RPMI7951 (cell line): ENCODE measurements at places on chromosomes 16 and 17.

DNA sequence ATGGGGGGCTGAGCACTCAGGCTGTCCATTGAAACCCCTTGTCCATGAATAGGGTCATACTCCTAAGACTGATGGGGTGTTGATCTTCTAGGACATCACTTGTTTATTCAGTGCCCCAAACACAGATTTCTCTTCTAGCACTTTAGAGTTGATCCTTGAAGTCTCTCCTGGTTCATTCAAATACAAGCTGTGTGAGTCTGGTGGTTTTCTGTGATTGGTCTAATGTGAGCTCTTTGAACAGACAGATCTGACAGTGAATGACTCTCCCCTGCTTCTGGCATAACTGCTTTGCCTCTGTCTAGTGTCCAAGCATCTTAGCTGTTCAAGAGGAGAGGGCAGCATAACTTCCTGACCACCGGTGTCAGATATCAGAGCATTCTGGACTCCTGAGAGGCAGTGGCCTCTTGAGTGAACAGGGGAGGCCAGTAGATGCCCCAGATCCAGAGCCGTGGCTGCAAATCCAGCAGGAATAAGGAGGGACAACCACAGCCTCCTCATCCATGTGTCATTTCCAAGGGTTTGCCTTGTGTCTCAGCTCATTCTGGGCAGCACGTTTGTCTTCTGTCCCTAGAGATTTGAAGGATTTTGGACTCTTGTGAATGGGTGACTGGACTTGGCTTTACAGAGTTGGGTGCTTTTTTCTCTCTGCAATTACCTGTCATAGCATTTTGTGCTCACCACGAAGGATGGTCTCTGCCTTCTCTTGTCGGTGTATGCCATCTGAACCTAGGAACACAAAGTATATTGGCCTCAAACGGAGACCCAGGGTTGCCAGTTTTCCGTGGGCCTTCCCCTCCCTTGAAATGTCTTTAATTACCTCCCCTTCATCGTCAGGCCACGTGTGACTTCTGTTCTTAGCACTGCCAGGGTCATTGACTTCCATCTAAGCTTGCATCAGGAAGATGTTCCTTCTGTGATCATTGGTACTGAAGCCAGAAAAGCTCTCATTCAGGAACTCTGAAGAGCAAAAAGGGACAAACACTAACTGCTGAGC is 13.9 kb upstream of the CLEC18C start:
- no peak for DNase-seq

DNA sequence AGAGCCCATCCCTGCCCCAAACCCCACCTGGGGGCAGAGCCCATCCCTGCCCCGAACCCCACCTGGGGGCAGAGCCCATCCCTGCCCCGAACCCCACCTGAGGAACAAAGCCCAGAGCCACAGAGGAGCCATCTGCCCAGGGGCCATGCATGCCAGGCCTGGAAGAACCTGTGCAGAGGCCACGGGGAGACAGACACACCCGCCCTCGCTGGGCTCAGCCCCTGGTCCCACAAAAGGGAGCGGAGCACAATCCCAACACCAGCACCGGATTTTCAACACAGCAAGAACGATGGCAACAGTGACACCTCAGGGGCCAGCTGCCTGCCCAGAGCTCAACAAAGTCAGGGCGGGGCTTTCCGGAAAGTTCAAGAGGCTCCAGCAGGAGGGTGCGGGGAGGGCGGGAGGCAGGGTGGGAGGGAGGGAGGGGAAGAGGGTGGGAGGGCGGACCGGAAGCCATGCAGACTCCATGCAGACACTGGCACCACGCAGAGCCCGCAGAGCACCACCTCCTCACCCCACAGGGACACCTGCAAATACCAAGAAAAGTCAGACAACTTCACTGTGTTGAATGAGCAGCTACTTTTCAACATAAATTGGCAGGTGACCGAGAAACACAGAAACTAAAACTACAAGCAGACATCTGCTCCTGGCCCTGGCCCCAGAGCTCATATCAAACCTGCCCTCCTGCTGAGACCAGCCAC is 27.9 kb upstream of the C16orf95 start:
- no peak for DNase-seq

GRCh38 chr16:87550495-87550961 is 51.8 kb upstream of the JPH3 start:
- no peak for DNase-seq

GRCh38 chr16:87541147-87541871 is 48.5 kb upstream of the ZCCHC14 start:
- no peak for DNase-seq

DNA sequence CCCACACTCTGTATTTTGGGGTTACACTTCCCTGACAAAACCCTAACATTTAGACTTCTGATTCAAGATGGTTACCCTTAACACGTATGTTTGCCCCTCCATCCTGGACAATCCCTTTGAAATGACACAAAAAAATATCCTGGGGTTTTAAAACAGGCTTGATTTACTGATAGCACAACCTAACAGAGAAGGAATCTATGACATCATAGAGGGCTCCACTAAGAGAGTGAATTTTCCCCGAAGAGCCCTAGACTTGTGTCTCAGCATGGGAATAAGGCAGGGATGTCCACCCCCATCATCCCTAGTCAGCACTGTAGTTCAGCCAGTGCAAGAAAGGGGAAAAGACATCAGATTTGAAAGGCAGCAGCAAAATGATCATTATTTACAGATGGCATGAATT is 15.8 kb upstream of the SRCIN1 start:
- DNase-seq: no peak

- DNase-seq: no peak
Measured at GRCh38 chr17:64150237-64151015, 20.5 kb upstream of the ERN1 start.

GRCh38 chr16:53952215-53953208 is 248.6 kb downstream of the FTO start:
- peak; percentile 70 for DNase-seq

- peak; percentile 68 for DNase-seq
Measured at GRCh38 chr17:62870030-62870541, 62.0 kb upstream of the MARCHF10 start.

DNA sequence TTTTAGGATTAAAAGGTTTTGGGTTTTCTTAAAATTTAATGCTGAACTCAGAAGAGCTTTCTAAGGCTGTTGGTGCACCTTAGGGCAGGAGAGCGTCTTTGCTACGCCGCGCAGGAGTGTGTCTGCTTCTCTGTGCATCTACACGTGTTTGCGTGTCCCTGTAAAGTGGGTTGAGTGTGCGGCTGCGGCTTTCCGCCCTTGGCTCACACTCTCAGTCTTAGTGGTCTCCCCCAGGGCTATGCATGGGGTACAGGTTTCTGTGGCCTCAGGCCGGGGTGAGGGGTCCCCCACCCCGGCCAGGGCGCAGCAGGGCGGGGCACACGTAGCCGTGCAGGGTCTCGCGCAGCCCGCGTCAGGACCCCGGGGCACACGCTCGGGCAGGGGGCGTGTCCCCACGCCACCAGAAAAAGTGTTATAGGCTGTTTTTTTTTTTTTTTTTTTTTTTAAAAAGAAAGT is 727 bp upstream of the TENT4B start:
- peak; percentile 59 for DNase-seq

GRCh38 chr16:85910854-85911247 is 11.9 kb downstream of the IRF8 start:
- DNase-seq: no peak
